ENCODE measurements at places on chromosomes 13 and 19.

GRCh38 chr13:31957772-31958171 is 73.8 kb upstream of the FRY start:
- DNase-seq = no peak

DNA sequence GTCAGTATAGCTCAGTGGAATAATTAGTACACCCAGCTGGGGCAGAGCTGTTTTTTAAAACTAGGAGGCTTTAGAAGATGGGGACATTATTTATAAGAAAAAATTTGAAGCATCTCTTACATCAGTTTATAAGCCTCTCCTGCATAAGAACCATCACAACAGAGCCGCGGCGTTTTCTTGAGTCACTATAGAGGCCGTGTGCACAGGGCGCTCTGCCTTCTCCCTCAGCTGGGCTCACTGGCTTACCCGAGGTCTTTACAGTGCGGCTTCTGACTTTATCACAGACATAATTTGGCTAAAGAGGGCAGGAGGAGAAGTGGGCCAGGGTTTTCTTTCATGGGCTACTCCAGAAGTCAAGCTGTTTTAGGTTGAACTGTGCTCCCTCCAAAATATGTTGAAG is 135.5 kb upstream of the RNF113B start:
- no peak for DNase-seq

DNA sequence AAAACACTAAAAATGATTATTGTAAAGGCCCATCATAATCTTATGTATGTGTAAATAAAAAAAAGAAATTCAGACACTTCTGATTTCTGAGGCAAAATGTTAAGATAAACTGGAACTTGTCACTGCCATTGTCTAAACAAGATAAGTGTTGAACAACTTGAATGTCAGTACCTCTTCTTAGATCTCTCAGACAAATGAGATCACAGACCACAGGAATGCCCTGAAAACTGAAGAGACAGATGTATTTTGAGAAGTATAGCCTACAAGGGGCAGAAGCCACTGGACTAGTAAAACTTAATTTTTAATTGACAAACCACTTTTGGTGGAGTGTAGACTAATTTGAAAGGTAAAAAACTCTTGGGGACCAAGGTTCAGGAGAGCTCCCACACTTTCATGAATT is 375.5 kb upstream of the SLITRK5 start:
- DNase-seq = no peak

GRCh38 chr19:34493649-34494044 is 12.1 kb downstream of the WTIP start:
- DNase-seq = no peak

DNA sequence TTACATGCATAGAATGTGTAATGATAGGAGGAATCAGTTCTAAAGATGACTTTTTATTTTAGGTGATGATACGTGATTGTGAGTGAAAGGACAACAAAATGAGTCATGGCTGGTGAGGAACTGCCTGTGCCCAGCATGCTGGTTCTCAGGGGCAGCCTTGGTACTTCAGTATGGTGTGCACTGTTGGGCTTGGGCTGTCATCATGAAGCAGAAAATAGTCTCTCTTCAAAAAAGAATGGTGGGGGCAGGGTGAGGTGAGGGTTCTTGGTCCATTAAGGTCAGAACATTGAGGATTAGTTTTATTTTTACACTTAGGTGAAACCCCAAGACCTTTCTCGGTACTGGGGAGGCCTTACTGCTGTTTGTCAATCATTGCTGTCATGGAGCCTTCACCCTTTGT is 309.5 kb downstream of the MTUS2 start:
- no peak for DNase-seq

- DNase-seq = no peak
Measured at GRCh38 chr19:2699413-2700140, 2.9 kb downstream of the GNG7 start.

- DNase-seq = no peak
Measured at GRCh38 chr19:24040621-24041020, 46.4 kb upstream of the ZNF254 start.

DNA sequence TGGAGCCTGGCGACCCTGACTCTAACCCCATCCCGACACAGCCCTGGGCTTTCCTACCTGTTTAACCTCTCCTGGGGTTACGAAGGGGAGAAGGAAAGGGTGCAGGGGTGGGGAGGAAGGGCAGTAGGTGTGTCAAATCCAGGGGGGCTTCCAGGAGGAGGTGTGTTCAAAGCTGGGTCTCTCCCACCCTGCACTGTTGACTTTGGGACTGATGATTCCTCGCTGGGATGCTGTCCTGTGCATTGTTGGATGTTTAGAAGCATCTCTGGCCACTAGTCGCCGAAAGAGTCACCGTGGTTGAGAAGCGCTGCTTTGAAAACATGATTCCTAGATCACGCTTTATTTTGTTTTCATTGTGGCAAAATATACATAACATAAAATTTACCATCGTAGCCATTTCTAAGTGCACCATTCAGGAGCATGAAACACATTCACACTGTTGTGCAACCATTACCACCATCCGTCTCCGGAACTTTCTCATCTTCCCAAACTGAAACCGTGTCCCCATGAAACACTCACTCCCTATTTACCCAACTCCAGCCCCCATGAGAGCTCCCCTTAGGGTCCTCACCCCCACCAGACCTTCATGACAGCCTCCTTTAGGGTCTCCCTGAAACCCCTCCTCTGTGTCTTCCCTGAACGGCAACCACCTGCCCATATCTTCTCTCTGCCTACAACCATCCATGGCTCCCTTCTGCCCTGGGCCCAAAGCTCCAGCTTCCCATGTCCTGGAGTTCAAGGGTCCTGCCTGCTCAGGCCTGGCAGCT is 4.4 kb upstream of the FCER2 start:
- DNase-seq = no peak

- DNase-seq = peak; percentile 40
Measured at GRCh38 chr19:10285393-10285792, 1.4 kb upstream of the ICAM4 start.

- DNase-seq = no peak
Measured at GRCh38 chr19:41111750-41112295, 2.4 kb upstream of the CYP2F1 start.

GRCh38 chr19:52094526-52095130 is 937 bp downstream of the ZNF841 start:
- no peak for DNase-seq

- no peak for DNase-seq
Measured at GRCh38 chr13:51416107-51416506, 36.7 kb downstream of the INTS6 start.

DNA sequence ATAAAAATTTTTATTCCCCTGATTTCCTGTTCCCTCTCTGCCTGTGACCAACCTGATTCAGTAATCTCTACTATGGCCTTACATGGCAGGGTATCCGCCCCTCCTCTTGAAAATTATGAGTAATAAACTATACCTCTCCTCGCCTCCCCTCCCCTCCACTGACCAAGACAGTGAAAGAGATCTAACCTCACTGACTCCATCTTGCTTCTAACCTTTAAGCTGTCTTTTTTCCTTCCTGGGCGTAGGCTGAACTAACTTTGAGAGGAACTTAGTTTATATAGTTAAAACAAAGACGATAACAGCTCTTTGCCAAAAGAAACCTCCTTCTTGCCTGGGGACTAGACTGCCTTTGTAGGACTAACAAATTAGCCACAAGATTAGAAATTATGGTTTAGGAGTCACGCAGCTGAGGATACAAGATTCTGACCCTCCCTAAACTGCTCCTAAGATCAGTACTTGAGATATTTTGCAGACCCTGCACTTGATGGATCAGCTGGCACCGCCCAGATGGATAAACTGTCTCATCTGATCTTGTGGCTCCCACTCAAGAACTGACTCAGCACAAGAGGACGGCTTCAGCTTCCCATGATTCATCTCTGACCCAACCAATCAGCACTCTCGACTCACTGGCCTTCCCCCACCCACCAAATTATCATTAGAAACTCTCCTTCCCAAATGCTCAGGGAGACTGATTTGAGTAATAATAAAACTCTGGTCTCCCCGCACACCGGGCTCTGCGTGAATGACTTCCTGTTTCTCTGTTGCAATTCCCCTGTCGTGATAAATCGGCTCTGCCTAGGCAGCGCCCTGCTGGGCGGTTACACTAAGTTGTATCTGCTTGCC is 187.1 kb downstream of the TDRD3 start:
- no peak for DNase-seq

- no peak for DNase-seq
Measured at GRCh38 chr19:58056861-58057260, 2.2 kb upstream of the ZNF135 start.

DNA sequence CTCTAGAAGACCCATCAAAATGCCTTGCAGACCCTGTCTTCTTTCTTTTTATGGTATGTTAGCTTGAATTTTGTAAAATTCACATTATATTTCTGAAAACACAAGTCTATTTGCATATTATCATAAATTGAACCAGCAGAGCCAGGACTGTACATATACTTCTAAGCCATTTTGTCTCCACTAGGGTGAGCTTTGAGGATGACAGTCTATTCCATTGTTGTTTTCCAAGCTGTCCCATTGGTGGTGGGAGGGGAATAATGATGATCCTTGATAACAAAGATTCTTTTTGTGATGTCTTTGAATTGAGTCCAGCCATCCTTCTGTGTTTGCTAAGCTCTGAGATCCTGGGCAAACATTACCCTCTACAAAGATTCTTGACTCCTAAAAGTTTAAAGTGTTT is 359.3 kb upstream of the PCDH20 start:
- DNase-seq = no peak

DNA sequence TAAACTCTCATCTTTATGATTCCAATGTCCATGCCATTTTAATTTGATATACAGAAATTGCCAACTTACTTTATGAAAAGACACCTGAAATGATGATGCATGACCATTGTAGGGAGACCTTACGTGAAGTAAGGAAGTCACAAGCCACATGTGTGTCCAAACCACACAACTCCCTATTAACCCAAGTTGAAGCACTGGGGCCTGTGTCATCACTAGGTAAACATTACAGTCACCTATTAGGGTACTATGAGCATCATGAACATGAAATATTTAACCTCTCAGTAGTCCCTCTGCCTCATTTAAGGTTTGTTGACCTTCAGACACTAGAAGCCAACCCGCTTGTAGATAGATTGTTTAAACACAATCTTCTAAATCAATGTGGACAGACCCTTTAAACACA is 576.9 kb downstream of the IRS2 start:
- DNase-seq = no peak

- no peak for DNase-seq
Measured at GRCh38 chr13:98626298-98626935, 49.5 kb upstream of the STK24 start.

- DNase-seq = peak; percentile 34
Measured at GRCh38 chr13:48561466-48562235, 28.8 kb upstream of the RCBTB2 start.

- DNase-seq = no peak
Measured at GRCh38 chr13:28271056-28271840, 132.9 kb downstream of the PAN3 start.

- no peak for DNase-seq
Measured at GRCh38 chr13:110910013-110910890, 4.6 kb downstream of the ANKRD10 start.

GRCh38 chr19:17658666-17659065 is 29.5 kb downstream of the UNC13A start:
- no peak for DNase-seq

GRCh38 chr13:29465741-29466293 is 129.7 kb downstream of the SLC7A1 start:
- no peak for DNase-seq

GRCh38 chr13:94263038-94263437 is 216.4 kb downstream of the DCT start:
- DNase-seq = no peak

- DNase-seq = no peak
Measured at GRCh38 chr19:3065675-3066357, 3.5 kb upstream of the TLE5 start.
